ENCODE measurements at places on chromosomes 16 and 17.

GRCh38 chr16:46830417-46830901 lies 521 bp downstream of the C16orf87 start:
- peak; percentile 39 for DNase-seq

DNA sequence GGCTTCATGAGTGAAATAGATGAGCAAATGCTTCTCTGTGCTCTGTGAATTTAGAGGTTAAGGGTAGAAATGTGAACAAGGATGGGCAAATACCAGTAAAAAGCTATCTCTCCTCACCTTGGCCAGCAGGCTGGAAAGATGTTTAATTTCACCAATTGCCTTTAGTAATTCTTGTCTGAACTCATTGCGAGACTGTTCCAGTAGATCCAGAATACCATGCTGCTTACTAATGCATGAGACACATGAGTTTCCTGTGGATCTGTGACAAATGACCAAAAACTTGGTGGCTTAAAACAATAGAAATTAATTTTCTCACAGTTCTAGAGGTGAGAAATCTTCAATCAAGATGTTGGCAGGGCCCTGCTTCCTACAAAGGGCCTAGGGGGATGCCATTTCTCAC lies 9.3 kb upstream of the ZNF624 start:
- no peak for DNase-seq

- DNase-seq, result no peak
Observed at GRCh38 chr17:68491381-68492231, 20.6 kb upstream of the PRKAR1A start.

- DNase-seq, result no peak
Observed at GRCh38 chr17:7223375-7223774, 3.6 kb downstream of the ACADVL start.

DNA sequence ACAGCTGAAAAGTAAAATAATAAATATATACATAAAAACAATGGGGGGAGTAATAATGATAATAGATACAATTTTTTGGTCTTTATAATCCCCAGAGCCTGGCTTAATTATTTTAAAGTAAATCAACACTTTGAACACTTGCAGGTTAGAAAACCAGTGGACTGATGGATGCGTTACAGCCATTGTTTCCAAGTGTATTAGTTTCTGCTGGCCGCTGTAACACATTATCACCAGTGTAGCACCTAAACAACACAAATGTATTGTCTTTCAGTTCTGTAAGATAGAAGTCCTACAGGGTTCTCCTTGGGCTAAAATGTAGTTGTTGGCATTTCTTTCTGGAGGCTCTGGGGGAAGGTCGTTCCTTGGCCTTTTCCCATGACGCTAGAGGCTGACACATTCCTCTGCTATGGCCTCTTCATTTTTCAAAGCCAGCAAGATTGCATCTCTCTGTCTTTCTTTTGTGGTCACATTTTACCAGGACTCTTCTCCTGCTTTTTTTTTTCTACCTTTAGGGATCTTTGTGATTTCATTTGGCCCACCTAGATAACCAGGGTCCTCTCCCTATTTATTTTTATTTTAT lies 116.8 kb downstream of the WWOX start:
- no peak for DNase-seq

- no peak for DNase-seq
Observed at GRCh38 chr16:10556236-10556635, 24.2 kb downstream of the EMP2 start.

DNA sequence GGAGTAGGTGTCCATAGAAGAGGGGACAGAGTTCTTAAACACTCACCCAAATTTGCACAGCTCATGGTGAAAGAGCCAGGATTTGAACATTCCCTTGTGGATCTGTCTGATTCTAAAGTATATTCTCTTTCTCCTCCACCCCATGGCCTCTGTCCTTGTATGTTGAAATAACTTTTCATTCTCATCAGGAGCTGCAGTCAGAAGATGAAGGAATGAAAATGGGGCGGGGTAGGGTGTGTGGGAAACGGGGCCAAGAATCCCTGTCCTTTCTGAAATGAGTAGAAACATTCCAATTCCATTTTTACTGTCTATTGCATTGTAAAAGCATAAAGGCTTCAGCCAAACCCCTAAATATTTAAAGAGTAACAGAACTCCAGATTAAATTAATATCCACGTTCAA lies 42.8 kb downstream of the NOG start:
- no peak for DNase-seq

DNA sequence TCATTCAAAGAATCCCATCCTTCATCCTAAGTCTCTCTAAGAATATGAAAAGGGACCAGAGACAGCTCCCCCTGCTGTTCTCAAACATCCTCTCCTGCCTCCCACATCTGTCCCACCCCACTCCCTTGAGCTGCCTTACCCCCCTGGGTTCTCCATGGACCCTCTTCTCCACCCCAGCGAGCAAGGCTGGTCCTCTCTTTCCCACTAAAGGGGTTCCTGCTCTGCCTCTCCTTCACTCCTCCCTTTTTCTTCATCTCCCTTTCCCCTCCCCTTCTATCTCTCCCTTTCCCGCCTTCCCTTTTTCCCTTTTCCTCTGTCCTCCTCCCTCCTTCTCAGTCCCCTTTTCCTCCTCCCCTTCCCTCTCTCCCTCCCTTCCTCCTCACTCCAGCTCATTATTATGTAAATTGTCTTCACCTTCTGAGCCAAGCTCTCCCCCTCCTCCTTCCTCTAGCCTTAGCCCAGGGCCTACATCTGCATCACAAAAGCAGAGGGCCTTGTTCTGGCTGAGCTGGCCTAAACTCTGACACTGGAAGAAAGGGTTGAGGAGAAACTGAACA lies 90.0 kb downstream of the GNAO1 start:
- DNase-seq, result no peak

- DNase-seq, result no peak
Observed at GRCh38 chr16:74034862-74035261, 261.8 kb upstream of the PSMD7 start.

DNA sequence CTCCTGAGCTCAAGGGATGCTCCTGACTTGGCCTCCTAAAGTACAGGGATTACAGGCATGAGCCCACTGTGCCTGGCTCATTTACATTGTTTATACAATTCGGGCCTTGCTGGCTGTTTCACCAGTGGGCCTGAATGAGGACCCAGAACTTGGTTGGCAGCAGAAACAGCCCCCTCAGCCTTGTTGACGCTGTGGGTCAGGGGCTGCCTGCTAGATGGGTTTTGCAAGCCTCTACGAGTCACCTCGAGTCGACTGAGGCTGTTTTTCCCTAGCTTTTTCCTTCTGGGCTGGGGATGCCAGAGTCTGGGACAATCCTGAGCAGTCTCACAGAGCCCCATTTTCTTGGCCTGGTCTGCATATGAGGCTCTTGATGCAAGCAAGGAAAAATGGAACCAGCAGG lies 16.1 kb downstream of the PPL start:
- DNase-seq, result no peak

All from stimulated activated CD4-positive, alpha-beta T cell treated with anti-CD3 and anti-CD28 coated beads, Interleukin-4, amount 100 ng/mL, for 1 hour (primary cell).